GM06990 (cell line): ENCODE measurements at places on chromosomes 1 and 21.

- DNase-seq, result no peak
Observed at GRCh38 chr1:161335796-161336195, 21.6 kb downstream of the SDHC start.

- no peak for DNase-seq
Observed at GRCh38 chr1:8903908-8904650, 25.6 kb upstream of the ENO1 start.

DNA sequence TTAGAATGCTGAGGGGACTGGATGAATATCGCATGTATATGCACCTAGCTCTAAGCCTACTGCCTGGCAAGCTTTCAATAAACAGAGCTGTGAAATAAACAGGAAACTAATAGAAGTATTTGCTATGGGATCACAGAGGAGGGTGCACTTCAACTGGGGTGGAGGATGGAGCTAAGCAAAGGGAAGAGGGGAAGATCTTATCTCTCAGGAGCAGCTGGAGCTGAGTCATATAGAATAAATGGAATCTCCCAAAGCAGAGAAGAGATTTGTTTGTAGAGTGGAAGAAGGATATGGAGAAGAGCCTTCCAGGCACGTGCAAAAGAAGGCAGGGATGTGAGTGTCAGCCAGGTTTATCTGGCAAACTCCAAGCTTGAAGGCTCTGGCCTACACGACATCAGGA is 17.0 kb upstream of the KCNA10 start:
- DNase-seq, result no peak

DNA sequence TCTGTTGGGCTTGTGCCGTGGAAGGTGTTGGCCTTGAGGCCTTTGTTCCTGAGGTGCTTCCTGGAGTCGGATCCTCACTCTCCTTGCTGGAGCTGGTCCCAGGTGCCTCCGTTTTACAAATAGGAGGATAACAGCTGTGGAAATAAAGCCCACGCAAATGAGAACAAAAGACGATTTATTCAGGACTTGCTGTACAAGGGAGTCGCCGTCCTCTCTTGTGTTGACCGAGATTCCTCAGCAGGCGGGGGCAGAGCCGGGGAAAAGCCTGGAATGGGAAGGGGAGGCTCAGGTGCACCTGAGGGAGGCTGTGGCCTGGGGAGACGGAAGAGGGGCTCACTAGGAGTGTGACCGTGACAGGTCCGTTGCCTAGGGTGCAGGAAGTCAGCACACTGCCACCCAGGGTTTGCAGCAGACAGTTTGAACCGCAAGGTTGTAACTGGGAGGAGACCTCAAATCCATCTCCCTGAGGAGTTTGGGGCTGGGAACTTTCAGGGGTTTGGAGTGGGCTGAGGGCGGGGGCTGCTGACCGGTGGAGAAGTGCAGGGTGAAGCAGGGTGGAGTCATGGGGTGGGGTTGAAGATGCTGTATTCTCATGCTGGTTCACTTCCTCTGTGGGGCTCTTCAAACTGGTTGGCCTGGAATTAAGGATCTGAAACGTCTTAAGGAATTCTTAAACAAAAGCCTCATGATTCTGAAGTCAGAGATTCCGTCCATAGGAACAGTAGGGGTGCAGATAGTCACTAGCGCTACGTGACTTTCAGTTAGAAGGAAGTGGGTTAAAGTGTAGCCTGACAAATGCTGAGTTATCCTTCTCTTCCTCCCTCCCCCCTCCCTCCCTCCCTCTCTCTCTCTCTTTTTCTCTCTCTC is 2.6 kb upstream of the CSTB start:
- DNase-seq, result no peak

- DNase-seq, result no peak
Observed at GRCh38 chr1:241171991-241172390, 185.0 kb downstream of the RGS7 start.

- no peak for DNase-seq
Observed at GRCh38 chr1:203135636-203136305, 8.2 kb downstream of the ADORA1 start.

- no peak for DNase-seq
Observed at GRCh38 chr1:238242181-238242580, 351.5 kb upstream of the ZP4 start.

- no peak for DNase-seq
Observed at GRCh38 chr1:188427642-188428041, 1598.9 kb downstream of the PLA2G4A start.

DNA sequence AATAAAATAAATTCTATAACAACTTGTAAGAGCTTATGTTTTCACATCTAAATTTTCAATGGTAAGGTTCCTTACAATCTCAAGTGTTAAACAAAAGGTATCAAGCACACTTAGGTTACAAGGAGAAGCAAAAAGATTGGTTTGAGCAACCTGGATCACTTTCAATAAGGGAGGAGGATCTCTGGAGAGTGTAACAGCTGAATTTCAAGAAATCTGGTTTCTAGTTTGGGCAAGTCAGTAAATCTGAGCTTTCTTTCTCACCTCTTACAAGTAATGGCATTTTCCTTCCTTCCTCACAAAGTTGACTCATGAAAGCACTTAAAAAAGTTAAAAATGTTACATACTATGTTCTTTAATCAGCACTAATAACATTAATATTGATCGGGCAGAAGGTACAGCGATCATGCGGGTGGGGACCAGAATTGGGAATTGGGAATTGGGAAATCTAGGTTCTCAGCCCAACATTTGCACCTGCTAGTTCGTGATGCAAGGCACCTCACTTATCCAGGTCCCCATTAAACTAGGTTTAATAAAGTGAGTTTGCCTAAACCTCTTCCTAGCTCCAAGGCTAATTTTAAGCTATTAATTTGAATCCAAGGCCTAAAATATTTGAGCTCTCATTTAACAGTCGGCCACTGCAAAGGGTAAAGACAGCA is 3.1 kb downstream of the NUCKS1 start:
- DNase-seq, result no peak
